GM03348 (cell line): ENCODE measurements at places on chromosomes 2 and 18.

- DNase-seq, result no peak
Measured at GRCh38 chr2:119078796-119079195, 79.8 kb downstream of the C1QL2 start.

GRCh38 chr2:101197215-101197745, 46.1 kb upstream of the TBC1D8 start:
- no peak for DNase-seq

DNA sequence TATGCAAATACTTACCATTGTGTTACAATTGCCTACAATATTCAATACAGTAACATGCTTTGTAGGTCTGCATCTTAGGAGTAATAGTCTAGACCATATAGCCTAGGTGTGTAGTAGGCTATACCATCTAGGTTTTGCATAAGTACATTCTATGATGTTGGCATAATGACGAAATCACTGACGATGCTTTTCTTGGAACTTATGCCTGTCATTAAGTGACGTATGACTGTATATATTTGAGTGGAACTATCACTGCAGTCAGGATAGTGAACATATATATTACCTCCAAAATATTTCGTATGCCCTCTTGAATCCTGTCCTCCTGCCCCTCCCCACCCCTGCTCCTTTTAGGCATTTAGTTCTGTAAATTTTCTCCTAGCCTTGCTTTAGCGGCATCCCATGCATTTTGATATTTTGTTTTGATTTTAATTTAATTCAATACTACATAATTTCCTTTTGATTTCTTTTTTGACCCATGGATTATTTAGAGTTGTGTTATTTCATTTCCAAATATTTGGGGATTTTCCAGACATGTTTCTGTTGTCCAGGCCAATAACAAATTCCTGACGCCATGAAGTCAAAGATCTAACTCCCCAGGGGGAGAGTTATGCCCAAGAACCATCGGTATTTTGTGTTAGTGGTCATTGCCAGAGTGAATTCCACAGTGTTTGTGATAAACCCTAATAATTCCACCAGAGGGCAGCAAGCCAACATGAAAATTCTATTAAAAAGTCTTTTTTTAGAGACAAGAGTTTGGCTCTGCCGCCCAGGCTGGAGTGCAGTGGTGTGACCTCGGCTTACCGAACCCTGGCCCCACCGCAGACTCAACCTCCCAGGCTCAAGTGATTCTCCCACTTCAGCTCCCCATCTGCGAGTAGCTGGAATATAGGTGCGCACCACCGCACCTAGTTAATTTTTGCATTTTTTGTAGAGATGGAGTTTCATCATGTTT, 24.2 kb upstream of the CASP8 start:
- peak; percentile 83 for DNase-seq

DNA sequence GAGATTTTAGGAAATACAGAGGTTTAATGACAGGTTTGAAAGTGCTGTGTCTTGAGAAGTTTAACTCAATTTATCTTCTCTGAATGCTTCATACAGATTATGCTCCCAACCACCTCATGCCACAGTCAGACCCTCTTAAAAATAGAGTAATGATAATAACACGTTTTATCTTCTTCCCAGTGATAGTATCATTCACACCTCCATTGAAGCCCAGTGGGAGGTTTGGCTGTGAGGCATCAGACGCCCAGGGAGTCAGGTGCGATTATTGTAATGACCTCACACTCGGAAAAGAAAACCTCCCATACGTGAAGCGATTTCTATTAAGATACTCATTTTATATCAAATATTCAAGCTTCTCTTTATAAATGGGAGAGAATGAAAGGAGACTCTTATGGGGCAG, 366.3 kb downstream of the SETBP1 start:
- no peak for DNase-seq

DNA sequence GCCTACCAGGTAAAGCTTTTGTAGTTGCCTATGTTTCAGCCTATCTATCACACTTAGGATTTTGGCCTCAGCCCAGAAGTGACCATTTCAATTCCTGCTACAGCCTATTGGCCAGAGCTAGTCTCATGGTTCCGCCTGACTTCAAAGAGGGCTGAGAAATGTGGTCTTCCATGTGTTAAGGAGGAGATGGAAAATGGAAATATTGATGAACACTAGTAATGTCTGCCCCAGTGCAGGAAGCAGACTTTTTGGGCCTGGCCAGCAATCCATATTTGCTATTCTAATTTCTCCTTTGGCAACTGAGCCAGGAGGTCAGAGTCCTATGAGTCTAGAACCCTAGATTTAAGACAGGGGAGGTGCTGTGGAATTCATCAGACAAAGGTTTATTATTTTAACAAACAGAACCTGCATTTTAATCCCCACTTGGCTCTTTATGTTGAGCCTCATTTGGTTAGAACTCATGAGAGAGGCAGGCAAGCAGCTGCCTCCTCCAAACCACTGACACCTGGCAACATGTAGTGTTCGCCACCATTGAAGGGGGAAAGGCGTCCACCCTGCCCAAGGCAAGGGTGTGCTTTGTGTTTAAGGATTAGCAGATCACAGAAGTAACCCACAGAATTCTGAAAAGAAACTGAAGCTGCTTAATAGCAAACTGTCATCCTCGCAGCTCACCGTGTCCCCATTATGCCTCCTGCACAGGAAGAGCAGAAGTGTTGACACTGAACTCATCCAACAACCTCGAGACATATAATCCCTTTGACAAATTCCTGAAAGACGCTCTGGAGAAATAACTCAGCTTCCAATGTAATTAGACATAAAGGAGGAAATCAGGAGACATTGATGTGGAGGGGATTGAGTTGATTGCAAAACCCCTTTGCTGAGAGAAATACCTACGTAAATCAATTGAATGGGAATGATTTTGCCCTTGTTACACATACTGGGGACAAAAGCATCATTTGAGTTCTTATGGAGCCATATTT, 47.7 kb upstream of the SCG2 start:
- no peak for DNase-seq

DNA sequence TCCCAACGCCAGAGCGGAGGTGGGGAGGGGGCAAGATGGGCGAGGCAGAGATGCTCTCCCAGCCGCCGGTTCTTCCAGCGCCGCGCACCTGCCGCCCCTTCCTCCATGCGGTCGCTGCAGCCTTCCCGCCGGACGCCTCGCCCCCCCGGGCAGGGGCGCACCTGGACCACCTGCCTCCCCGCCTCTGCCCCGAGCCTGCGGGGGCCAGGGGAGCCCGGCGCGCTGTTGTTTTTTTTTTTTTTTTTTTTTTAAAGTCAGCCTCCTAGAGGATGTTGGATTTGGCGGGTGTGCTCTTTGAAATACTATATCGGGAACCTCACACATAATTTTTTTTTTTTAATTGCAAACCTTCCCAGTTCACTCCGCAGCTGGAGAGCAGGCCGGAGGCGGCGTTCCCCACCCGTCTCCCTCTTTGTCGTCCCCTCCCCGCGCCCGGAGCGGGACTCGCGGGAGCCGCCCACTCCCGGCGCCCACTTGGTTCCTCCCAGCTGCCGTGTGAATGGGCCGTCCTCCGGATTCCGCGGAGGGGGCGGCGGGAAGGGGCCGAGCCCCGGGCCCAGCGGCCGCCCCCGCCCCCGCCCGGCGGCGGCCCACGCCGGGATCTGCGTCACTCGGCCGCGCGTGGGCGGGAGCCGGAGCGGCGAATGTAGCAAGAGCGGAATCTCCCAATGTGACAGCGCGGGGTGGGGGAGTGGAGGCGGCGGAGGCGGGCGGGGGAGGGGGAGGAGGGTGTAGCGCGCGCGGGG, 421 bp upstream of the NAB1 start:
- peak; percentile 94 for DNase-seq

DNA sequence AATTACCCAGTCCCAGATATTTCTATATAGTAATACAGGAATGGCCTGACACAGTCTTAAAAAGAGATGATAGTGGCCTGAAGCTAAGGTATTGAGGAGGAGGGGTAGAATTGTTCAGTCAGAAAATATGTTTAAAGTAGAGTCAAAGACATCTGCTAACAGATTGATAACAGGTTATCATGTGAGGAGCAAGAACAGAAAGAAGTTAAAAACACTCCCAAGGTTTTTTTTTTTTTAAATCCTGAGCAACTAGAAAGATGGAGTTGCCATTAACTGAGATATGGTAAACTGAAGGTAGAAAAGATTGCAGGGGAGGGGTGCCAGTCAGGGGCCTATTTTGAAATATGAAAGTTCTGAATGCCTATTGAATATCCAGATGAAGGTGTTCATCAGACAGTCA, 43.1 kb downstream of the SP3 start:
- DNase-seq, result no peak

DNA sequence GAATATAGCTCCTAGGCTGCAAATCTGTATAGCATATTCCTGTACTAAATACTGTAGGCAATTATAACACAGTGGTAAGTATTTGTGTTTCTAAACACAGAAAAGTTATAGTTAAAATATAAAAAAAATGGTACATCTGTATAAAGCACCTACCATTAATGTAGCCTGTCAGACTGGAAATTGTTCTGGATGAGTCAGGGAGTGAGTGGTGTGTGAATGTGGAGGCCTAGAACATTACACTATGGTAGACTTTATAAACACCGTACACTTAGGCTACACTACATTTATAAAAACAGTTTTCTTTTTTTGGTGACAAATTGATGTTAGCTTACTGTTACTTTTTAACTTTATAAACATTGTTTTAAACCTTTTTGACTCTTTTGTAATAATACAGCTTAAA, 226.3 kb downstream of the CCDC85A start:
- peak; percentile 4 for DNase-seq

DNA sequence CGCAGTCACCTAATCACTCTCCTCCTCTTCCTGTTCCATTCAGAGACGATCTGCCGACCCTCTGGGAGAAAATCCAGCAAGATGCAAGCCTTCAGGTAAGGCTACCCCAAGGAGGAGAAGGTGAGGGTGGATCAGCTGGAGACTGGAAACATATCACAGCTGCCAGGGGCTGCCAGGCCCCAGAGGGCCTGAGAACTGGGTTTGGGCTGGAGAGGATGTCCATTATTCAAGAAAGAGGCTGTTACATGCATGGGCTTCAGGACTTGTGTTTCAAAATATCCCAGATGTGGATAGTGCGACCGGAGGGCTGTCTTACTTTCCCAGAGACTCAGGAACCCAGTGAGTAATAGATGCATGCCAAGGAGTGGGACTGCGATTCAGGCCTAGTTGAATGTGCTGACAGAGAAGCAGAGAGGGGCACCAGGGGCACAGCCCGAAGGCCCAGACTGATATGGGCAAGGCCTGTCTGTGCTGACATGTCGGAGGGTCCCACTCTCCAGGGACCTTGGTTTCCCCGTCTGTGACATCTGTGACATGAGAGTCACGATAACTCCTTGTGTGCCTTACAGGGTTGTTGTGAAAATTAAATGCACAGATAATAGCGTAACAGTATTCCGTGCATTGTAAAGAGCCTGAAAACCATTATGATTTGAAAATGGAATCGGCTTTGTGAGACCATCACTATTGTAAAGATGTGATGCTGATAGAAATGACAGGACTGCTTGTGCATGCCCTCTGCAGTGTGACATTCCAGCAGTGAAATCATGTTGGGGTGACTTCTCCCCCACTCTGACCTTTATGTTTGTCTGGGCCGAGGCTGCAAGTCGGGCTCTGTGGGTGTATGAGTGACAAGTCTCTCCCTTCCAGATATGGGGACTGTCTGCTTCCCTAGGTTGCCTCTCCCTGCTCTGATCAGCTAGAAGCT, 510 bp downstream of the IL1RN start:
- DNase-seq, result no peak

- no peak for DNase-seq
Measured at GRCh38 chr2:88818381-88818780, 126.9 kb downstream of the RPIA start.

DNA sequence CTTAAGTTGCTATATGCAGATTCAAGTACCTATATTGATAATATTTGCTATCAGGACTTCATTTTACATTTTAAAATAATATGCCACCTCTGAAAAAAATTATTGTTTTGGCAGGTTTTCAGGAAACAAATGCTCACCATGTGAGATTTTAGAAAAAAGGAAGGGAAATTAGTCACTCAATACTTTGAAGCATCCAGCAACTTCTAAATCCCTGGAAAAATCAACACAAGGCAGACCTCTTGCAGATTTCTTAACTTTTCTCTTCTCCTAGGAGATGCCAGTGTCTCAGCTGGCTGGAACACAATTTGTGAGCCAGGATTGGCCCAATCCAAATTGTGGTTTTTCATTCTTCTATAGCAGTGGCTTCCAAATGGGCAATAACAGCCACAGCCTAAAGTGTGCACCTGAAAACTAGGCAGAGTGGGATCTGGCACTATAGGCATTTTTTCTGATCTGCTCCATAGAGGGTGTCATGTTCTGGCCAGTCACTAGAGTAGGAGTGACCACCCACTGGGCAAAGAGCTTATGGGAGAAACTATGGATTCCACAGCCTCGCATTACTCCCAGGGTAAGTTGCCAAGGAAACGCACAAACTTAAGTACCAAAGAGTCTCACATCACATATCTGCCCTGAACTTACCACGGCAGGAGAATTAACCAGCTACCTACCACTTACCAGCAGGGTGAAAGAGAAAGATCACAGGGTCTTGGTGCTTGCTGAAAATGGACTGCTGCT, 28.1 kb upstream of the THOC1 start:
- DNase-seq, result peak; percentile 47

DNA sequence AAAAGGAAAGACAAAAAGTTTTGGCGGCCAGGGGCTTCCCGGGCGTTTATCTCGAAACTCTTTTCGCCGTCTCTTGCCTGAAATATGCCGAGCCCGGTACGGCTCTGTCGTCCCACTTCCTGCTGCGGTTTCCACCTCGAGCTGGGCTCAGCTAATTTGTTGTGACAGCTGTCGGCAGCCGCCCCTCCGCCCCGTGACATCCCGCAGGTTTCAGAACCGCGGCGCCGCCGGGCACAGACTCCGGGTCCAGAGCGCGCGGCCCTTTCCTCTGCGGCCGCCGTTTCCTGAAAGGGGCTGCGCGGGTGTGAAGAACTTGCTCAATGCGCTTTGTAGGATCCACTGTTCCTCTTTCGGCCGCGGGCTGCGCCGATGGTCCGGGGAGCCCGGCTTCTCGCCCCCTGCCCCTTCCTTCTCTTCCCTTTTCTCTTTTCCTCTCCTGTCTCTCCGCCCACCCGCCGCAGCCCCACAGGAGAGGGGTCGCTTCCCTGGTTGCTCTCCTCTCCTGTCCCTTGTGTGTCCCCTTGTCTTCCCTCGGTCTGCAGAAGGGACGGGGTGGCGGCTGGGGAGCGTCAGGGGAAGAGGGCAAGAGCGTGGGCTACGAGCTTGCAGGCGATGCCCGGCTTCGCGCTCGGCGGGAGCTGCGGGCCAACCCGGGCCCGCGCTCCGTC, 648 bp downstream of the ARID5A start:
- peak; percentile 69 for DNase-seq

DNA sequence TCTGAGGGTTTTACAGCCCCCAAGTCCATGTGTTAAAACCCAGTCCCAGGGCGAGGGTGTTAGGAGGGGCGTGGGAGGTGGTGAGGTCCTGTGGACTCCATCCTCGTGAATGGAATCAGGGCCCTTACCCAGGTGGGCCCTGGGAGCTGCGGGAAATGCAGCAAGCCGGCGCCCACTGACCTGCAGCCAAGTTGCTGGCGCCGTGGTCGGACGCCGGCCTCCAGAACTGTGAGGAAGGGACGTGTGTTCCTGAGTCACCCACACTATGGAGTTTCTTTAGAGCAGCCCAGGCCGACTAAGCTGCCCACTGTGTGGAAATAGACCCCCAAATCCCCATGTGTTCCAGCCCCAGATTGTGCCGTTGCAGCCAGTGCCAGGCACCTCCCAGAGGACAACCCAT, 26.4 kb downstream of the CTDP1 start:
- DNase-seq, result no peak
